ENCODE measurements at places on chromosomes 3 and 15. TPM values are rescaled to one million over a fixed set of nuclear protein-coding genes. Genes with fewer than 3 reads are reported as not detected.

DNA sequence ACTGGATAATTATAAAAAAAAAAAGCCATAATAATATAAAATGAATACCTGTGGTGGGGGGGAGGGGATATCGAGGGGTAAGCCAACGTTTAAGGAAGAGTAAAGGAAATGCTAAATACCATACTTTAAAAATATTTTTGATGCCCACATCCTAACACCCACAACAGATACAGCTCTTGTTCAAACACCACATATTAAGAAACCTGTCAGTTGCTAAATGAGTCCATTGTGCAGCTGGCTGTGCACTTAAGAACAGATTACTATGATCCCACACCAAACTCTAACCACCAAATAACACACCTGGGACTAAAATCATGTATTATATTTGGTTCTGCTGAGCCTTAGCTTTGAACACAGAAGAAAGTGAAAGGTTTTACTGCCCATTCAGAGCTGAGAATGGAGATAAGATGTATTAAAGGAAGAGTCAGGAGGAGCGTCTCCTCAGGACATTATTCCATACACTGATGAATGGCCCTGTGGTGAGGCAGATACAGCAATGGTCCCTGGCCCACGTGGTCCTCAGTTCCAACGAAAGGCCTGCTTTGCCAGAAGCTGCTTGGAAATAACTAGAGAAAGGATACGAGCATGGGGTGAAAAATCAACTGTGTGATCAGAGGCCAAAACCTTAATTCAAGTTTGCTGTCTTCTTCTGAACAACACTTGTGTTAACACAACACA is 515.4 kb downstream of the FOXP1 start:
- DNase-seq, result peak; percentile 61

Gene HACD2
- total RNA-seq, result 25.1 TPM

Gene GOLGA8S
- total RNA-seq, result 0.13 TPM

DNA sequence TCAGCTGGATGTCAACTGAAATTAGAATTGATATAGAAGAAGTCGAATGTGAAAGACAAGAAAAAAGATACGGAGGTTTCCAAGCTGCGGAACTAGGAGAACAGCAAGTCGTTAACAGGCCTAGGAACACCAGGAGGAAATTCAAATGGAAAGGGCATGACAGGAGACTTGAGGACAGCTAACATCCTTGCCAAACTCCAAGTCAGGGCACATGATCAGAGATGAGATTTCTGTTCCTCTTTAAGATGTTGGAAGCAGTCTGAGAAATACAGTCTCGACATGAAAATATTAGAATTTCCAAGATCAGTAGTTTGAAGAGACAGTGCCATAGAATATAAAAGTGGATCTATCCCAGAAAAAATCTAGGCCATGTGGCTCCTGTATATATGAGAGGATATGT is 5.0 kb downstream of the MYO5A start:
- no peak for DNase-seq

- DNase-seq, result no peak
Measured at GRCh38 chr3:159987291-159987711, 1.3 kb upstream of the IL12A start.

Gene GP5
- 0.72 TPM for total RNA-seq

- no peak for DNase-seq
Measured at GRCh38 chr3:8556473-8556869, 54.8 kb downstream of the LMCD1 start.

DNA sequence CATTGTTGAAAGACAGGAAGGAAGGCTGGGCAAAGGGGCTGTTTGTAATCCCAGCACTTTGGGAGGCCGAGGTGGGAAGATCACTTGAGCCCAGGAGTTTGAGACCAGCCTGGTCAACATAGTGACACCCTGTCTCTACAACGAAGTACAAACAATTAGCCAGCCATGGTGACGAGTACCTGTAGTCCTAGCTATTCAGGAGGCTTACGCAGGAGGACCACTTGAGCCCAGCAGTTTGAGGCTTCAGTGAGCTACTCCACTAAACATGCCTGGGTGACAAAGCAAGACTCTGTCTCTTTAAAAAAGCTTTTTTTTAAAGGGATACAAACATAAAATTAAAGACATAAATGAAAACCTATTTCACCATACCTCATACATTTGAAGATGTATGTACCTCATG is 11.1 kb downstream of the SERP1 start:
- DNase-seq, result no peak

Gene RBPMS2
- not detected for total RNA-seq

DNA sequence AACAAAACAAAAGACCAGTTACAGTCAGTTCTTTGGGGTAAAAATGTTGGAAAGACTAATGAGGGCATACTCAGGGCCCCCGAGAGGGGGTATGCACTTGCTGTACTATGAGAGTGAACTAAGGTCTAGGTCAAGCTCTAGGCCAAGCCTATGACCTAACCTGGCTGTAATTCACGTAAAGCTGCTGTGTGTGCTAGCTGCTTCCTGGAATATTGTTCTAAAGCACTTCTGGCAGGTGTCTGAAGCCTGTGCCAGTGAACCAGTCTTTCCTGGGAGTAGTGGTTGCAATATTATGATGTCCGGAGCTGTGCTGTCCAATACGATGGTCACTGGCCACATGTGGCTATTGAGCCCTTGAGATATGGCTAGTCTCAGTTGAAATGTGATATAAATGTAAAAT is 13.1 kb upstream of the CX3CR1 start:
- DNase-seq, result no peak

Gene FAM81A
- 1.2 TPM for total RNA-seq

DNA sequence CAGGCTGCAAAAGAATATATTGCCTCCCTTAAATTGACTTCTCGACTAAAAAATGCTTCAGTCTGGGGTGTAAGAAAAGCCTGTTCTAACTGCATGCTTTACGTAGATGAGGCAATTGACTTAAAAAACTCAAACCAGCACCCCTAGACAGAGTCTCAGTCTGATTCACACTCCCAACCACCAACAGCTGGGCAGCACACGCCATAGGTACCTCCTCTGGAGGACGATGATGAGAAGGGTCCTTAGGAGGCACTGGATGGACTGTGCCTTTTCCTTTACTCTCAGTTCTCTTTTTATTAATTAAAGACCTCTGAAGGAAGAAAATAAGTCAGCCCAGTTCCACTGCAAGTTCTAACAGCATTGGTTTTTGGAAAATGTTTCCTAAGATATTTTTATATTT is 175.0 kb downstream of the PDZRN3 start:
- no peak for DNase-seq

GRCh38 chr3:71129611-71130431 is 453.7 kb downstream of the FOXP1 start:
- DNase-seq, result peak; percentile 60

DNA sequence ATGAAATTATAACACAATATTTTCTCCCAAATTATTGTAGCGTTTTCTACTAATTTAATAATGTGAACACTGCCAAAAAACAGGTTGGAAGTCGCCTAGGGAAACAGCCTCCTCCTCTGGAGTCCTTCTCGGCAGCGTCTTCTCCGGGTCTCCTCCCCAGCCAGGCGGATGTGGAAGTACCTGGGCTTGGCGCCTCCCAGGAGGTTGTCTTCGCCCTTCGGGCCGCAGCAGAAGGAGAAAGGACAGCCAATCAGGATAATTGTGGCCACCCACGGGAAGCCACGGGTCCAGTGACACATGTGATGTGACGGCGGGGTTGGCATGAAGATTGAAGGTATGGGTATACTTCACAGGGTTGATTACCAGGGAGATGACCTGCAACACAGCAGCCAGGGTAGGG is 491.2 kb downstream of the PYDC2 start:
- DNase-seq, result no peak

Data from activated CD8-positive, alpha-beta T cell treated with anti-CD3 and anti-CD28 coated beads for 36 hours (primary cell).